ENCODE measurements at places on chromosomes 2 and 18. TPM values are rescaled to one million over a fixed set of nuclear protein-coding genes. Genes with fewer than 3 reads are reported as not detected.

MOCOS gene
- 1.6 TPM for total RNA-seq

DCTN1 gene
- total RNA-seq = 147 TPM

RAB6C gene
- total RNA-seq = not detected

MDH1B gene
- total RNA-seq = 0.28 TPM

SLC5A7 gene
- not detected for total RNA-seq

HS6ST1 gene
- total RNA-seq = 13.0 TPM

CTLA4 gene
- total RNA-seq = not detected

PPP1R1C gene
- total RNA-seq = not detected

GCG gene
- total RNA-seq = not detected

IL36RN gene
- not detected for total RNA-seq

CARF gene
- 2.6 TPM for total RNA-seq

TMEM247 gene
- total RNA-seq = not detected

CTAGE1 gene
- 0.09 TPM for total RNA-seq

BCS1L gene
- total RNA-seq = 35.8 TPM

M1AP gene
- not detected for total RNA-seq

PLCD4 gene
- 0.85 TPM for total RNA-seq

TRMT61B gene
- total RNA-seq = 12.7 TPM

TANC1 gene
- total RNA-seq = 47.5 TPM

C1GALT1C1L gene
- total RNA-seq = 0.09 TPM

MEP1B gene
- 0.19 TPM for total RNA-seq

ST8SIA3 gene
- not detected for total RNA-seq

RAPH1 gene
- total RNA-seq = 38.3 TPM

C1QL2 gene
- not detected for total RNA-seq

FAM161A gene
- total RNA-seq = 2.1 TPM

ARHGEF33 gene
- total RNA-seq = 0.38 TPM

ITM2C gene
- 3.8 TPM for total RNA-seq

CACNB4 gene
- 0.18 TPM for total RNA-seq

PDE11A gene
- total RNA-seq = under 0.01 TPM
